GM23248 (cell line): ENCODE measurements at places on chromosomes 12 and 14. TPM values are rescaled to one million over a fixed set of nuclear protein-coding genes. Genes with fewer than 3 reads are reported as not detected.

- no peak for DNase-seq
Observed at GRCh38 chr14:43155258-43155657, 1351.8 kb downstream of the FSCB start.

The RPS6KL1 gene
- polyA plus RNA-seq: 0.23 TPM in 1 of 2 replicates, not detected in the other

The ACRBP gene
- not detected in 2 replicates for polyA plus RNA-seq

The AKAP3 gene
- 0.30 and 0.36 TPM in 2 replicates for polyA plus RNA-seq
